ENCODE measurements at places on chromosomes 4 and X.

GRCh38 chr4:107564326-107564725 lies 155.7 kb downstream of the PAPSS1 start:
- no peak for DNase-seq

- DNase-seq = no peak
Measured at GRCh38 chr4:83178029-83178428, 63.5 kb upstream of the PLAC8 start.

DNA sequence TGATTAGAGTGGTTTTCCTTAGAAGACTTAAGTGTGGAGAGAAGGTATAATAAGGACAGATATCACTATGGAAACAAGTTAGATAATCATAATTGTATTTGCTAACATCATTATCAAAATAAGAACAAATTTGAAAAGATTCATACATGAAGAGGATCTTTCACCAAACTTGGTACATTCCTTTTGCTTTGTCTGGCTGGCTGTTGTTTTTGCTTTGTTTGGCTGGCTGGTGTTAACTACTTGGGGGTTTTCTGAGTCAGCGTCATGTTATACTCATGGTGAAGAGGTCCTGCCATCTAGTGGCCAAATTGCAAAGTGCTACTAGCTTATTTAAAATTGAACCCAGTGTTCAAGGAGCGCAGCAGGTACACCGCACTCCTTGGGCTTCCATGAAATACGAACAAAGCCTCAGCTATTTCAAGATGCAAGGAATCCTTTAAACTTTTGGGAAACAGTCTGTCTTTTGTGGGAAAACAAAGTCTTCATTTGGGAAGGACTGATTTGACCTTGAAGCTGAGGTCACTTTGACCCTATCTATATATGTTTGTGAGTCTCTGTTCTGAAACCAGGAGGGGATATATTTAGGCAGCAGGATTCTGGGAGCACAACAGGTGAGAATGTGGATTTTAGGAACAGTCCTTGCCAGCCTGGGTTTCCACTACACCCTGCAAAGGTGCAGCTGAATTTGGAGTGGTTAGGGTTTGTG lies 129.7 kb downstream of the PLS3 start:
- DNase-seq = peak; percentile 67

DNA sequence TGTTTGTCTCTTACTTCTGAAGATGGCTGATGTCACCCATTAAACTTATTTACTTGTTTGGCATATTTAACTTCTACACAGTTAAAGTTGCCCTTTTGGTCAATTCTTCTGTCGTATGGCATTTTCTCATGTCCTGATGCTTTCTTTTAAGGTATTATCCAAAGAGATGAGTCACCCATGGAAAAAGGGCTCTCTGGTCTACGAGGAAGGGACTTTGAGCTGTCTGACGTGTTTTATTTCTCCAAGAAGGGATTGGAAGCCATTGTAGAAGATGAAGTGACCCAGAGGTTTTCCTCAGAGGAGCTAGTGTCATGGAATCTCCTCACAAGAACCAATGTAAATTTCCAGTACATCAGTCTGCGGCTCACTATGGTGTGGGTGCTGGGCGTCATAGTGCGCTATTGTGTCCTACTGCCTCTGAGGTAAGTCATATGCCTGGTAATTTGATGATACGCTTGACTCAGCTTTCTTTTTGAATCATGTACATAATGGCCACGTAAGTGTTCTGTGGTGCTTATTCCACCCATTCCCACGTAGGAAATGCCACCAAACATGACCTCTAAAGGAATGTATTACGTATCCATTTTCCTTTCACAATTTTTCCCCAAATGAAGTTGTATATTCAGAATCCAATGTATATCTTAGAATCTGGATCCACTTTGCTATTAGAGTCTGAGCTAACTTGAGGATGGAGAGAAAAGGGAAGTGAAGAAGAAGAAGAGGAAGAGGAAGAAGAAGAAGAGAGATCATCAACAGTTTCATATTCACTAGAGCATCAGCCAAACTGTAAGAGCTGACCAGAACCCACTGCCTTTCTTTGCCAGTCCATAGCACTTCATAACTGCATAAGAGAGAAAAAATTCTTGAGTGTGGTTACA lies 45.7 kb downstream of the GPAT3 start:
- no peak for DNase-seq

DNA sequence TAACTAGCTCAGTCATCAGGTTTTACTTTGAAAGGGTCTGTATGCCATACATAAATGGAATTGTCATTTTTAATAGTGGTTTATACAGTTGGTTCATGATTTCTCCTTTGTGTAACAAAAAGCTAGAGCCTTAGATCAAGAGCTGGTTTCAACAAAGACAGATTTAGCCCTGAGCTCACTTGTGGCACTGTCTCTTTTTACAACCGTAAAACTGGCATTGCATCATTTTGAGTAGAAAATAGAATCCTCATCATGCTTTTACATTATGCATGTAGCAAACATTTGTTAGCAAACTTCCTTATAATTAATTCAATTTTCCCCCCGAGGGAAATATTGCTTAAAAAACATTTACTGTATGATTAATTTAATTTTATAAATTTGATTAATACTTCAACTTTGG lies 1871.5 kb downstream of the ARAP2 start:
- DNase-seq = no peak

DNA sequence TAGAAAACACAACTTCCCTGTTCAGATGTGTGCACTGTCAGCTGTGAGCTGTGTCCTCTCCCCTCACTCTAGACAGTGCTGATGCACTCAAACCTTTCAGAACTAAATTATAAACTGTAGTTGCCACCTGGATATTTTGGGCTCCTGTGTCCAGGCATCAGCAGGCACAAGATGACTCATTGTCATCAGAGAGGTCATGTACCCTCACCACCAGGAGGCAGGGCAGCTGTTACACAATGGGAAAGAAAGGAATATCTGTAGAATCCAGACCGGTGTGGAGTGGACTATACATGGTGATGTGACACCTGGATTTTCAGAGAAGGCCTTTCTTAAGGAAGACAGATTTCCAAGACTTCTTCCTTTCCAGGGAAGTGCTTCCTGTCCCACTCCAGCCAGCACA lies 854.4 kb upstream of the AGA start:
- DNase-seq = no peak

DNA sequence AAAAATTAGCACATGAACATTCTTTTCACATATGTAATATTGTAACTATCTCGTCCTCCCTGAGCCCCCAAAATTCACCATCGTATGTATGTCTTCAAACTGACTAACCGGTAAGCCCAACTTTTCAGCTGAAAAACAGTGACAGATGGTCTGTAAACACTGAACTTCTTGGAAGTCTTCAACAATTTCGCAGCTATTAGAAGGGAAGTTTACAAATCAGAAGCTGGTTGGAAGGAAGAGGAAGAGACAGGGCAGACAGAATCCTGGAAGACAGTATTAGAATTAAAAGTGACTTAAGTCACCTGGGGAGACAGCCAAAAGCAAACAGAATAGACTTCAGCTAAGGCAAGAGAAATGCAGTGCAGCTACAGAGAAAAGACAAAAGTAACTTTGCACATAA lies 858.4 kb downstream of the ADGRL3 start:
- DNase-seq = no peak

GRCh38 chr4:60223208-60223923 lies 976.8 kb upstream of the ADGRL3 start:
- no peak for DNase-seq

- DNase-seq = no peak
Measured at GRCh38 chrX:121161501-121161933, 114.1 kb downstream of the GLUD2 start.

DNA sequence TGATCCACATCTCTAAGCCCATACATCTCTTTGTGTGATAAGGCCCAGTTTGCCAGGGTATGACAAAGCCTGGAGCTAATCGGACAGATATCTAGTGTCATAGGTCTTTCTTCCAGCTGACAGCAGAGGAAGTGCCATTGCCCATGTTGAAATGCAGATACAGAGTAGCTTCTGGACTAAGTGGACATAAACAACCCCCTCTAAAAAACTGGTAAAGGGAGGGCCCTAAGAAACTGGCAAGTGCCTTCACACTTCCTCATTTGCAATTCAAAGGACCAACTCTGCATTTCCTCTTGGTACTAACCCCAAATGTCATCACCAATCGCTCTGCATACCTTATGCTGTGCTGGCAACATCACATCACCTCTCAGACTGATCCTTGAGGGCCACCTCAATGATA lies 20.8 kb downstream of the ARHGEF6 start:
- DNase-seq = no peak

DNA sequence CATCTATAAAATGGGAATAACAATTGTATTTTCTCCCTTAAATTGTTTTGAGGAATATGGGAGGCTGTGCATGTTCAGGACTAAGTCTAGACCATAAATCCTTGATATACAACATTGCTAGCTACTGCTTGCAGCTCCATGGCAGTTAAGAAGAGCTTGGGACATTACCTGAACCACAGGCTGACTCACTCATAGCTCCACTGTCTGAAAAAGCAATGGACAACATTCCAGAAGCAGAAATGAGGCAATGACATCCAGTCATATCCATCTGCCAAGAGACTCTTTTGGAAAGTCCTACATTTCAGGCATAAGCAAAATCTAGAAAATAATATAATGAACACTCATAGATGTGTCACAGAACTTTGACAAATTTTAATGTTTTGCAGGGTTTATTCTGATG lies 167.3 kb upstream of the LEF1 start:
- DNase-seq = no peak

- DNase-seq = no peak
Measured at GRCh38 chr4:40749717-40750460, at the start of gene NSUN7. Gene NSUN7 (plus strand): TSS chr4:40749955. CDS start chr4:40750694, 739 bp downstream.

- DNase-seq = no peak
Measured at GRCh38 chrX:149074398-149074797, 430.7 kb downstream of the IDS start.

DNA sequence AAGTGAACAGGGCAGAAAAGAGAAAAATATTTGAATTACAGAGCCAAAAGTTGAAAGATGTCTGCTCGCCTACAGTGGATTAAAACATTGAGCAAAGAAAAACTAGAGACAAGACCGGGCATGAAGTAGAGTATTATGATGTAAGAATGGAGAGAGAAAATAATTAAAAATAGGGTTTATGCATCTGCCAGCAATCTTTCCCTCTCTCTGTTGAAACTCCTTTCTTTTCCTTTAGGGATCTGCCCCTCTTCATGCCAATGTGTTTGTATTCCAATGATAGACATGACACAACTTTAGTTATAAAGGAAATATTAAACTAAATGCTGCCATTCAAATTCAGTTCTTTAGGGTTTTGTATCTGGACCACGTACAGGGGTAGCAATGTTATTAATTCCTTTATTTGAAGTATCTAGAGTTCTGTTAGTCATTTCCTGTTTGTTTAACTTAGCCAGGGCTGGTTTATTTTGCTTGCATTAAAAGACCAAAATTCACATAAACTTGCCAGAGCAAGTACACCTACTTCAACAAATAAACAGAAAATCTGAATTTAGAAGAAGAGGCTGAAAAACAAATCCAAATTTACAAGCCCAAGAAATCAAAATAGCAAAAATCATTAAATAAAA lies 202.6 kb downstream of the SPOCK3 start:
- DNase-seq = no peak

GRCh38 chr4:154137320-154137905 lies 348.5 kb upstream of the SFRP2 start:
- no peak for DNase-seq

DNA sequence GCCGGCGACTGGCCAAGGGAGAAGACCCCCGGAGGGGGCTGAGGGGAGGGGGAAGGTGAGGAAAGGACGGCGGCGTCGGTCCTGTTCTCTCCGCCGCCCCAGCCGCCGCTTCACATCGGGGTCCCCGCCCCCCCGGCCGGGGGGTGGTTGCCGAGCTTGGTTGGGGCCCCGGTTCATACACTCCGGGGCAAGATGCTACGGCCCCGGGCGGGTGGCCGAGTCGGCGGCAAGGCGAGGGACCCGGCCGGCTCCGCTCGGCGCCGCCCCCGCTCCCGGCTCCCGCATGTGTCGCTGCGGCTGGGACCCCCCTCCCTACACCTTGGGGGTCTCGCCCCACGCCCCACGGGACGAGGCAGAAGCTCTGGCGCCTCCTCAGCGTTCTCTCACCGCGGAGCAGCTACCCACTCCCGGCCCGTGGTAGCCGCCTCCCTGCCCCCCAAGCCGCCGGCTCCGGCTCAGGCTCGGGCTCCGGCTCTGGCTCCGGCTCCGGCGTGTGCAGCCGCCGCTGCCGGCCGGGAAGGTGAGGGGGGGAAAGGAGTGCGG lies 461 bp downstream of the FBXW7 start:
- DNase-seq = peak; percentile 41

- DNase-seq = no peak
Measured at GRCh38 chr4:147366164-147366563, 114.7 kb upstream of the EDNRA start.

DNA sequence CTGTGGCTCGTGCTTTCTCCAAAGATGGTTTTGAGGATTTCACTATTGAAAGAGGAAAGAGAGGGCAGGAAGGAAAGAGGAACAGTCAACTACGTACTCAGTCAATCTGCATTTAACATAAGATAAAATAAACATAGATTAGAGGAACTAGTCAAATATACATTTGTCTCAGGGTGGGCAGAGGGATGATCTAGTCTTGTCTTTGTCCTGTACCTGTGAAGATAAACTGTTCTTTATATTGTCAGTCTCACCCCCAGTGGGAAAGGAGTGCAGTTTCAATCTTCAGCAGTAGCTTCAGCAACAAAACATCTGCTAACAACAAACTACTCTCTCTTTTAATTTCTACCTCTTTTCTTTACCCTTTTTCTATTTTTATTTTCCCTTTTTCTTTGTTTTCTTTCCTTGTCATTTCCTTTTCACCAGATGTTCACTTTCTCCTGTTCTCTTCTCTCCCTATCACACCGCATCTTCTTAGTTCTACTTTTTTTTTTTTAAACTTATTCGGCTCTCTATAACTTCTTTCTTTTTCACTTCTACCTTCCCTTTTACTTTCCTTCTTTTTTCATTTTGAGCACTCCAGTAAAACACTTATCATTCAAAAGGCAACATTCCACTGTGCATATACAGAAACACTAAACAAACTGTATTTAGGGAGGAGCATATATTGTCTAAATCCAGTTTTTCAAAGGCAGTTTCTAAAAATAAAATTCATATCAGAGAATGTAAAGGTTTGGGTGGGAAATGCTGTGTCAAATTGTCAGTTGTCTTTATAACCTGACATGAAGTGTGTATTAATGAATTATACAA lies 51.4 kb upstream of the GUCY1A1 start:
- no peak for DNase-seq

GRCh38 chr4:169622566-169622965 lies 2.2 kb downstream of the CLCN3 start:
- DNase-seq = no peak

DNA sequence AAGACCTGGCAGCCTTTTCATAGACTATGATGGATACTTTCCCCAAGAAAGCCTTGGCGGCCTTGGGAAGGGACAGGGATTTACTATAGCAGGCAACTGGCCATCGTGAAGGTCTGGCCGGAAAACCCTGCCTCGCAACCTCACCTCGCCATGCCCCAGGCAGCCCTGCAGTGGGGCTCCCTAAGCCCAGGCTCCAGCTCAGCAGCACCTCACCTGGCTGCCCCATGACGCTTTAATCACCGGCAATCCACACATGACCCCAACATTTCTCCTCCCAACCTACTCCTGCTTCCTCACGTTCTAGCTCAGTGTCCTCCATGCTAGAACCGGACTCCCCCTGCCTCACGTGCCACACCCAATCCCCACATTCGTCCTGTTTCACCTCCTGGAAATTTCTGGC lies 82.4 kb downstream of the NSUN7 start:
- no peak for DNase-seq
